ENCODE measurements at places on chromosomes 12 and 14.

GRCh38 chr12:9243999-9244649, 35.9 kb upstream of the PZP start:
- no peak for DNase-seq

DNA sequence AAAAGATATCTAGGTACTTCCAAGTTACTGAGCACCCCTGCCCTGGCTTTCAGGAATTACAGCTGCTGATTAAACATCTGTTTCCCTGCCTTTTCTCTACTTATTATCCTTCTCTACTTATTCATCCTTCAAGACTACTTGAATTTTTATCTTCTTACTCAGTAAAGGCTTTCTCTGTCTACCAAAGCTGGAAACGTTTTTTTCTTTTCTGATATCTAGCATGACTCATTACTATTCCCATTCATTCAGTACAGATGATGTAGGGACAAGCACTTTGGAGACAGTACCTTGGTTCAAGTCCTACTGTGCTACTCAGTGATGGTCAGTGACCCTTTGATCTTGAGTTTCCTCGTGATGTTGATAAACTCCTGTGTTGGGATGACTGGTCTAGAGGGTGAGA, 848.7 kb downstream of the NRXN3 start:
- DNase-seq: no peak

- no peak for DNase-seq
Measured at GRCh38 chr14:94334872-94335271, 11.7 kb upstream of the SERPINA6 start.

DNA sequence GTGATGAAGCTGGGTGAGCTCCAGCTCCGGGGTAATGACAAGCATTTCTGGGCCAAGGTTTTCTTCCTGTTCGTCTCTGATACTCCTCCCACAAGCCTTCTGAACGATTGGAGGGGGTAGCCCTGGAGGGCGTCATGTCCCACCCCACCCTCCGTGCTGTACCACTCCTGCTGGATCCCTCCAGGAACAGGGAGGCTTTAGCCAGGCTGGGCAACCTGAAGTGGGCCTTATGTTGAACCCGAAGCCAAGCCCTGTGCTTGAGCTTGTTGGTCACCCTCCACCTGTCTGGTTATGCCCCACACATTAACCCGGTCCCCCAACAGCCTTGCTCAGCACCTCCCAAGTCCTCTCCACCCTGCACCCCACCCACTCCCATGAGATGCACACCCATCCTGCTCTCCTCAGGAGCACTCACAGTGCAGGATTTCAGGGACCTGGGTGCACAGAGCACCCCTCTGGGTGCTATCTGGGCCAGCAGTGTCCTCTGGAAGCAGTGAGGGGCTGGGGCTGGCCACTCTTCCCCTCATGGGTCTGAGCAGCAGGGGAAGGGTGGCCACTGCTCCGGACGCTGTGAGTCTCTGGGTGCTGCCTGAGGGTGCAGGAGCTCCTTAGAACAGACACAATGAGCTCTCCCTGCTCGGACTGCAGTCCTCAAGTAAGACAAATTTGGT, 6.8 kb upstream of the KRT83 start:
- DNase-seq: no peak

- no peak for DNase-seq
Measured at GRCh38 chr12:98591209-98591608, 2.3 kb upstream of the SLC25A3 start.

DNA sequence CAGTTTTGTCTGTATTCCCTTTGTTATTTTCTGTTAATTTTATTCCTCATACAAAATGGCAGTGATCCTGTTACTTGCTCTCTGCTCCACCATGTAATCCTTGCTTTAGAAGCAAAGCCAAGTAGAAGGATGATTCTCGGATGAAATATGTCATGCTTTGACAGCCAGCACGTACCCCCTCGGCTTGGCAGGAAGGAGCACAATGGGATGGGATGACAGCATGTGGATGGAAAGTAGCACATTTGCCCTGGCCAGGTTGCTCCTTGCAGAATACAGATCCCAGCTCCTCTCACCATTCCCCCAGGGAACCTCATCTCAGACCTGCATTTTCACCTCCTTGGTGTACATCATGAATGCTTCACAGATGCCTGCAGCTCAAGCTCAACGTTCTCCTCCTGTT, 35.1 kb upstream of the ATF1 start:
- DNase-seq: no peak
